ENCODE measurements at places on chromosomes 16 and 17.
A peak's percentile ranks its signal among the peaks of the same experiment; 100 is the strongest.

DNA sequence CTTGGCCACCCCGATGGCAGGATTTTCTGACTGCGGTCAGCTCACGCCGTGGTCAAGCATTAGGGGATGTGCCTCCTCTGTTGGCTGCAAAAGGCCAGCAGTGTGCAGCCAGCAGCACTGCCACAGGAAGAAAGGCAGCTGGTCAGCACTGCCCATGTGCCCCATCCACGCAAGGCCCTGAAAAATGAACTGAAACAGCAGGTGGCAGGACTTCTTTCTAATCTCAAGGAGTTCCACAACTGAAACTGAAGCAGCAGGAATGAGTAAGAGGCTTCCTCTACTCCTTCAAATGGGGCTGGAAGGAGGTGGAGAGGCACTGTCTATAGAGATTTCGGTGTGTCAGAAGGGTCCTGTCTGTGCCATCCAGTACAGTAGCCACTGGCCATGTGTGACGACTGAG lies 3.2 kb downstream of the ZNF500 start:
- DNase-seq = no peak

- no peak for DNase-seq
Observed at GRCh38 chr17:48719642-48720265, 2.6 kb downstream of the PRAC1 start.

GRCh38 chr16:64826374-64826773 lies 295.5 kb downstream of the CDH11 start:
- DNase-seq = no peak

GRCh38 chr16:77686385-77686784 lies 35.9 kb upstream of the NUDT7 start:
- no peak for DNase-seq

DNA sequence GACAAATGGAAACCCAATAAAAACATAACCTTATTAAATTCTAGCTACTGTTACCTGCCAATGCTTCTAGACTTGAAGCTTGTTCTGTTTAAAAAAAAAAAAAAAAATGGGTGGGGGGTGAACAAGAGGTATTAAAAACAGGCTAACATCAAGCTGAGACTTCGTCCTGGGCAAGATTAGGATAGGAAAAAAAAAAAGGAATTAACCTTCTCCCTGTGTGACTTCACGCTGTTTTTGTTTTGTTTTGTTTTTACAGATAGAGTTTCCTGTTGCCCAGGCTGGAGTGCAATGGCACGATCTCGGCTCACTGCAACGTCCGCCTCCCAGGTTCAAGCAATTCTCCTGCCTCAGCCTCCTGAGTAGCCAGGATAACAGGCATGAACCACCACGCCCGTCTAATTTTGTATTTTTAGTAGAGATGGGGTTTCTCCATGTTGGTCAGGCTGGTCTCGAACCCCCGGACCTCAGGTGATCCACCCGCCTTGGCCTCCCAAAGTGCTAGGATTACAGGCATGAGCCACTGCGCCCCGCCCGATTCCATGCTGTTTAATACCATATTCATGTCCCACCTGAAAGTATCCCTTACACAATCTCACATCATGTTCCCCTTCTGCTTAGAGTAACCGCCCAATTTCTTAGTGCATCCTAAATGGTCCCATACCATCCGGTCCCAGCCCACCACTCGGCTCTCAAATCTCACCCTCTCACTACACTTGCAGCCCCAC lies 2.2 kb downstream of the USP31 start:
- no peak for DNase-seq

DNA sequence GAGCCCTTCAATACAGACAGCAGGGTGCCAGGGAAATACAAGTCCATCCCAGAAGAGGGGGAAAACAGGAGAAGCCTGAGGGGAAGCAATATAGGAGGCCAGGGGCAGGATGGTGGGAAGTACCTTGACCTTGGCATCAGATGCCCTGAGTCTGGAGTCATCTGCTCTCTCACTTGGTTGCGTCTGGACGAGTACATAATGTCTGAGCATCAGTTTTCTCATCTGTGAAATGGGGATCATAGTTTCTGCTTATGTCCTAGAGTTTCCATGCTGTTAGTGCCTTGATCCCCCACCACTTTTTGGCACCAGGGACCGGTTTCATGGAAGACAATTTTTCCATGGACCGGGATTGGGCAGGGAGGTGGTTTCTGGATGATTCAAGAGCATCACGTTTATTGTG lies 2.3 kb downstream of the STAT5A start:
- no peak for DNase-seq

GRCh38 chr16:76059186-76059585 lies 218.0 kb upstream of the CNTNAP4 start:
- DNase-seq = no peak

DNA sequence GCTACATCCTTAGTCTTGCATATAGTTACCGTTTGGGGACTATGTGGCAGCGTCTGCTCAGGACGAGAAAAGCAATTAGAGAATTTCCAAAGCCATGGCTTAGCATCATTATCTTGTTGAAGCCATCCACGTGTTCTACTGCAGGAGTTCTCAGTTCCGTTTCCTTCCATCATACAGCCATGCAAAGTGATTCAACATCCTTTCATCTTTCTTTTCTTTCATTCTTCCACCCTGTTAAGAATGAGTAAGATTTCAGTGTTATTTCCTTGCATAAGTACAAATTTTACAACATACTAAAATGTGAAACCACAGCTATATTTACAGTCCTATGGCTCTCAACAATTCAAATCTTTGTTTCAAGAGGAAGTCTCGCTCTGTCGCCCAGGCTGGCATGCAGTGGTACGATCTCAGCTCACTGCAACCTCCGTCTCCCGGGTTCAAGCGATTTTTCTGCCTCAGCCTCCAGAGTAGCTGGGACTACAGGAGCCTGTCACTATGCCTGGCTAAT lies 3.8 kb downstream of the MARF1 start:
- DNase-seq = no peak

DNA sequence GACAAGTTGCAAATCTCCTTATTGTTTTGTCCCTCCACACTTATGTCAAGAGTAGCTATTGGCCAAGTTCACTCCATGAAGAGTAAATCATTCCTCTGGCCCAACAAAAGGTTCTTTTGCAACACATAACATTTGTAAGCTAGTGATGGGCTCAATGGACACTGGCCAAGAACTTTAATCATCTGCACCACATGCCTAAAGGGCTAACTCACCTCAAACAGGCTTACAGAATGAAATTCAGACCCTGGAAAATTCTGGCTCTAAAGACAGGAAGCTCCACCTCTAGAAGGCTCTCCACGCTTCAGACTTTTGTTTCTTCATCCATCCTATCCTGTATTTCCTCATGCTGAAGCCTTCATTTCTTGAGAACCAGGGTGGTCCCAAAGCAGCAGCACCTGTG lies 10.9 kb upstream of the ANKFN1 start:
- no peak for DNase-seq

DNA sequence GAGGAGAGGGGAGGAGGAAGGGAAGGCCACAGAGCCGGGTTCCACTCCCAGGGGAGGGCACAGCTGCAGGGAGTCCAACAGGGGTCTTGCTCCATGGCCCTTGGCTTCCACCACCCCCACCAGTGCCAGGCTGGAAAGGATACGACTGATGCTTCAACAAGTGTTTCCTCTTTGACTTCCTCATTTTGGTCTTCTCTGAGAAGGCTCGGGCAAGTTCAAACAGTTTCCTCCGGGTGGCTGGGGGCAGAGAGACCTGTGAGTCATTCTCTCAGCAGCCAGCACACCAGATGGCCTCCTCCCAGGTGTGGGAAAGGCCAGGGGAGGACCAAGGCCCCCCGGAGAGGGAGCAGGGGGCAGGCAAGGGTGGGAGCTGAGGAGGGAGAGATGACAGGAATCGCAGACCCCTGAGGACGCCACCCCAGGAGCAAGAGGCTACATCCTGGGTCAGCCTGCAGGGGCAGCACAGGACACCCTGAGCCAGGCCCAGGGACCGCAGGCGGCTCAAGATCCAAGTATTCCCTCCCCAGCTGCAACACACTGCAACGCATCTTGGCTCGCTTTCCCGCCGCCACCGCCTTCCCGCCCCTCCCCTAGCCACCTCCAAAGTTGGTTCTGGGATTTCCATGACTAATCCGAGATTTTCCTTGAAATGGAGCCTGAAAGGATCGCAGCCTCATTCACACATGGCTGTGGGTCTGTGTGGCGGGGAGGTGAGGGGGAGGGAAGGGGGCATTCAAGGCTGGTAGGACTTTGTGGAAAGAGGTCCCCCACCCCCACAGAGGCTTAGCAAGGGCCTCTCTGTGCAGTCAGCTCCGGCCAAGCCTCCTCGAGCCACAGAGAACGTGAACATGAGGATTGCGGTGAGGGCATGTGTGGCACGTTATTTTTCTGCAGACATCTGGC lies 18.4 kb upstream of the MRPS23 start:
- peak; percentile 80 for DNase-seq

DNA sequence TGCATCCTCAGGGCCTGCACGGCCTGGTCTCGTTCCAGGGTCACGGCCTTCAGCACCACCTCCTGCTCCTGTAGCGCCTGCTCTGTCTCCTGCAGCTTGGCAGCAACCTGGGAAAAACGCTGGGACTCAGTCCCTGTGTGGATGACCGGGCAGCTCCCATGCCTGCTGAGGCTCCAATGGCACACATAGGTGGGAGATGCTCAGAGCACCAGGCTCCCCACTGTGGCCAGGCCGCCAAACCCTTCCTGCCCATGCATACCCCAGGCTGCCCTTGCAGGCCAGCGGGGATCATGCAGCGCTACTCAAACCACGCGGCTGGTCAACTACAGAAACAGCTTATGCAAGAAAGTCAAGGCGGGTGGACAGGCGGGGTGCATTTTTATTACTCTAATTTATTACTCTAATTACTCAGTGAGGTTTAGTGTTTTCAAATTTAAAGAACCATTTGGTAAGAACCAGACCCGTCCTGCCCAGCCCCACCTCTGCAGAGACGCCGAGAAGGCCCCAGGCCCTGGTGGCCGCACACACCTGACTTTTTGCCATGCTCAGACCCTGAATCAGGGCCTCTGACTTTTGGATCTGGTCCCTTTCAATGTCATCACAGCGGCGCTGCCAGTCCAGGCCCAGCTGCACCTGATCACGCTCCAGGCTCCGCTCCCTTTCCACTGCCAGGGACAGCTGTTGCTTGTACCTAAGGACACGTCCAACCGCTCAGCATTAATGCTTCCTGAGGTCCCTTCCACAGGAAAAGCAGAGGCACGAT lies 34.0 kb downstream of the CCDC57 start:
- no peak for DNase-seq

- DNase-seq = no peak
Observed at GRCh38 chr16:2981899-2982250, 1.6 kb upstream of the PKMYT1 start.

- DNase-seq = no peak
Observed at GRCh38 chr17:41178843-41179616, 1.0 kb upstream of the KRTAP4-2 start.

- DNase-seq = no peak
Observed at GRCh38 chr17:46810837-46811236, 7.7 kb downstream of the WNT3 start.

DNA sequence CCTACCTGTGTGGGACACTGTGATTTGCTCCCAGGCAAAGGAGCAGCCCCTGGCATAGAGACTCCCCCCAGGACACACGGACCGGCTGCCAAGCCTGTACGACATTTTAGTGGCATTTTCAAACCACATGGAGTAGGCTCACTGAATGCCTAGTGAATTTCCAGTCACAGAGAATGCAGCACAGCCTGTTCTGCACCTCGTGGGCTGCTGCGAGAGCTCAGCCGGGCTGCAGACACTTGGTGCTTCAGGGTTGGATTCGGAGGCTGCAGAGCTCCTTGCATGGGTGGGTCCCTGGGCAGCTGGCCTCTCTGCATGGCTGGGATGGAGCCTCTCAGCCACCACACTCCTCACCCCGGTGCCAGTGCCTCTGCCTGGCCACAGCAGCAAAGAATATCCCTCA lies 51.2 kb upstream of the HNF1B start:
- DNase-seq = no peak

GRCh38 chr17:30236766-30237165 lies 1.3 kb upstream of the SLC6A4 start:
- DNase-seq = peak; percentile 26

- no peak for DNase-seq
Observed at GRCh38 chr17:1201132-1201702, 21.4 kb upstream of the ABR start.

- DNase-seq = no peak
Observed at GRCh38 chr17:4667166-4667565, 25.7 kb upstream of the ALOX15 start.

All from muscle of arm (tissue), 14 donors.